ENCODE measurements at places on chromosomes 1 and 21.

DNA sequence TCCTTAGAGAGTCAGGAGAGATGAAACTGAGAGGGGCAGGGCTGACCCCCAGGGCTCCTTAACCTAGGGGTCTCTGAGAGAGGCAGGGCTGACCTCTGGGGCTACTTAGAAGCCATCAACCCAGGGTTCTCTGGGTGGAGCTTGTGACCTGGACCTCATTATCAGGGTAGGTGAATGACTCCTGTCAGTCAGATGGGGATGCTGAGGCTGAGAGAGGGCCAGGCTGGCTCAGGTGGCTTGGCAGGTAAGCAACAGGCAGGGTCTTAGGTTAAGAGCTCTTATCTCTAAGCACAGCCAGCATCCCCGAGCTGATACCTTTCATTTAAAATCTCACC is 160.9 kb downstream of the PTPRU start:
- no peak for DNase-seq

- peak; percentile 49 for DNase-seq
These were observed 23.8 kb upstream of the KCNA10 start for GRCh38 chr1:110542725-110543124.

DNA sequence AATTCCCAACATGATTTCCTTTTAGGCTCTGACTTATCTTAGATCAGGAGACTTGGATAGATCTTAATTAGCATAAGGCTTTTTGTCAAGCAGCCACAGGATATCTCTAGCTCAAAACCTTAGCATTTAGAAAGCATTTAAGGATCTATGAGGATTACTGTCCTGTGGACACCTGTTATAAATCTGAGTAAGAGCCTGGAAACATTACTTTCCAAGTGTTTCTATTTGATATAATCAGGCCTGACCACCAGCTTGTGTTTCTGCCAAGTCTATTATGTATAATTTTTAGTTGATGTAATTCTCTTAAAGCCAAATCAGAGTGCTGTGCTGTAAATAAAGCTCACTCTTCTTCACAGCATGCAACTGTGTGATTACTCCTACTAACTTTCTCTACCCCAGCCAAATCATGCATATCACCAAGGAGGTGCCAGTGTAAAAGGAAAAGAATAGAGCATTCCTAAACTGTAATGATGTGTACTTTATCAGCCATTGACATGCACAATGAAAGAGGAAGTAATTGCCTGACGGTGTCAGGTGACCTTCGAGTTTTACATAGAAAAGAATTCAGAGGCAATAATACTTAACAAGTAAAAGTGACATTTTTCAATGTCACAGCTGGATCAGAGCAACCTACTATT is 309.9 kb upstream of the PRMT6 start:
- no peak for DNase-seq

DNA sequence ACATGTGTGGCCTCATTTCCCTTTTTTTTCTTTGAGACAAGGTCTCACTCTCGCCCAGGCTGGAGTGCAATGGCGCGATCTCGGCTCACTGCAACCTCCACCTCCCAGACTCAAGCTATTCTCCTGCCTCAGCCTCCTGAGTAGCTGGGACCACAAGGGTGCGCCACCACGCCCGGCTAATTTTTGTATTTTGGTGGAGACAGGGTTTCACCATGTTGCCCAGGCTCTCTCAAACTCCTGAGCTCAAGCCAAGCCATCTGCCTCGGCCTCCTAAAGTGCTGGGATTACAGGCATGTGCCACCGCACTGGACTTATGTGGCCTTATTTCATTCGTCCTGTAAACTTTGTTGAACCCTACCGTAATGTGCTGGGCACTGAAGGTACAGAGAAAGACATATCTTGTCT is 569 bp upstream of the WARS2 start:
- DNase-seq: peak; percentile 16

DNA sequence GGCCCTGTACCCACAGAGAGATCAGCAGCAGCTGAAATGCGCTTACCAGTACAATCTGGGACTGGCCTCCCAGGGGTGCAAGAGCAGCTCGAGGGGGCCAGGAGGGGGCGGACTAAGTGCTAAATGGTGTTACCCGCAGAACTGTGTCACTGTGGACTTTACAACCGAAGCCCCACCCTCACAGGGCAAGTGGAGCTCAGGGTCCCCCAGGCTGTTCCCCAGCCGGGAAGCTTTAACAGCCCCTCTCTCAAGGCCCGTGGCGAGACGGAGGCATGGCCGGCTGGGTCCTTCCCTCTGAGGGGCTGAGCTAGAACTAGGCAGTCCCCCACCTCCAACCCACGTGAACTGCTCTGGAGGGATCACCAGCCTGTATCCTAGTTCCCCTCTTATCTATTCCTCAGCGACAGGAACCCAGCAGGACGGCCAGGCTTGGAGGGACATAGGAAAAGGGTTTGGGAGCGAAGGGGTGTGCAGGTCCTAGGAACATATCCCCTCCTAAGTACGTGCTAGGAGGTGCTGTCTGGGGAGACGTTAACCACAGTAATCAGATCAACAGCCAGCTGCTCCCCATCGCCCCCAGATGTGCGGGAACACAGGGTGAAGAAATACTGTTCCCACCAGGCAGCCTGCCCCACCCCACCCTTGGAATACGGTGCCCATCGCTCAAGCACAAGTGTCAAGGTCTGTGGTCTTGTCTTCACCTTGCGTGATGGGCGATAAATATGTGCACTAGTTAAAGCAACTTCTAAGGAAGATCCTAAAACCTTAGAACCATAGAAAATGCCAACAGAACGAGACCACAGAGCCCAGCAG is 24.4 kb downstream of the ZBTB17 start:
- DNase-seq: no peak

DNA sequence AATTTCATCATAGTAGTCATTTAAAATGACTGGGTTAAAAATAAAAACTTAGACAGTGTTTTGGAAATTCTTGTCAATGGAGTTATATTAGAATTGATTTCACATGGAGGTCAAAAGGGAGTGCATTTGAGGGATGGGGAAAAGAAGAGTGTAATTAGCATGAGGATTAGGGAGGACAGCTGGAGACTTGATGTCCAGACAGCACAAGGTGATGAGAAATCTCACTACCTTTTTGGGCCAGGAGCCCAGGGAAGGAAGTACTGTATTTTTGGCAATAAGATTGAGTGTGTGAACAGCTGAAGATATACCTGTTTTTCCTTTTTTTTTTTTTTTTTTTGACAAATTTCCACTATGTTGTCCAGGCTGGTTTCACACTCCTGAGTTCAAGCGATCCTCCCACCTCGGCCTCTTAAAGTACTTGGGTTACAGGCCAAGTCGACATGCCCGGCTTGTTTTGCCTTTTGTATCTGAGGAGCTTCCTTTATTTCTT is 163.6 kb downstream of the PAPPA2 start:
- no peak for DNase-seq

GRCh38 chr1:200624679-200625335 is 4.3 kb upstream of the KIF14 start:
- no peak for DNase-seq

DNA sequence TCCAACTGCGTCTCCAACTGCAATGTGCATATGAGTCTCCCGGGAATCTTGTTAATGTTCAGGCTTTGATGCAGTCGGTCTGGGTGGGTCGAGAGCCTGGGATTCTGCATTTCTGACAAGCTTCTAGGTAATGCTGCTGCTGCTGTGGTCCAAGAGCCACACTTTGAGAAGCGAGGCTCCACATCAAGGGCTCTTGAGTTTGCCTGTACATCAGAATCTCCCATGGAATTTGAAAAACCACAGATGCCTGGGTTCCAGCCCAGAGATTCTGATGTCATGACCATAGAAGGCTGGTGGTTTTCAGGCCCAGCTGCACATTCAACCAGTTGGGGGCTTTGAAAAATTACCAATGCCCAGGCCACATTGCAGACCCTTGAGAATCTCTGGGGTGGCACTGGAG is 93.9 kb upstream of the TARDBP start:
- peak; percentile 40 for DNase-seq

DNA sequence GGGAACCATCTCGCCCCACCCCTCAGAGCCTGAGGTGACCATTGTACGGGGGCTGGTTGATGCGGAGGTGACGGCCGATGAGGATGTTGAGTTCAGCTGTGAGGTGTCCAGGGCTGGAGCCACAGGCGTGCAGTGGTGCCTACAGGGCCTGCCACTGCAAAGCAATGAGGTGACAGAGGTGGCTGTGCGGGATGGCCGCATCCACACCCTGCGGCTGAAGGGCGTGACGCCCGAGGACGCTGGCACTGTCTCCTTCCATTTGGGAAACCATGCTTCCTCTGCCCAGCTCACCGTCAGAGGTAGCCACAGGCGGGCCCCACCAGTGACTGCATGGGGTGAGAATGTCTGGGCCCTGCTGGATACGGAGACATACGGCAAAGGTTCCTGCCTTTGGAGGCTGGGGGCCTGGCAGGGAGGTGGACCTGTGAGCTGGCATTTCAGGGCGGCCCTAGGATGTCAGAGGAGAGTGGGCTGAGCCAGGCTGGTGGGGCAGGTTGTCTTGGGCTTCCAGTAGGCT is 98.5 kb downstream of the TRIM11 start:
- DNase-seq: no peak

DNA sequence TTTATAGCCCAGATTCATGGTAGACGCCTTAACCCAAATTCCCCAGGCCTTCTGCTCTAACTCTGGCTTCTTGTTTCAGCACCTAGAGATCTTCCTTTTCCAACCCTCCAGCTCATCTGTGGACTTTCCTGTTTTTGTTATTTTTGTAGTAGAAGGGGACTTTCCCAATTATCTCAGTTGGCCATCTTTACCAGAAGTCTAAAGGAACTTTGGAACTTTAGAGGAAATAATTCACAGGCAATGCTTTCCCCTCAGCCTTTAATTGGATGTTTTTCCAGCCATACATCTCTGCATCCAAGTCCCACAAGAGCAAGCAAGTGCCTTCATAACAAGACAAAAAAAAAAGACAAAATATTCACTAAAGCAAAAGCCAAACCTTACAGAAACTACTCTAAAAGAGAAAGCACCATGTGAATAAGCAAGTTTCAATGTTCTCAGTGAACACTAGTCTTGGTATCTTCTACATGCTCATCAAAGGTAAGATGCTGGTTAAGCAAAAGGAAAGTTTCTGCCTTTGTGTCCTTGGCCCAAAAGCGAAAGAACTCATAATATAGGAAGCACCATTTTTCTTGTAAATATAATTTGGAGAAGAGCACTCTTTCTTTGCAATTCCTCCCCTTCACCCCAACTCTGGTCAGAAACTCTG is 377.3 kb downstream of the SETD4 start:
- DNase-seq: no peak

- no peak for DNase-seq
These were observed 35.5 kb downstream of the MAN1C1 start for GRCh38 chr1:25651824-25652741.

DNA sequence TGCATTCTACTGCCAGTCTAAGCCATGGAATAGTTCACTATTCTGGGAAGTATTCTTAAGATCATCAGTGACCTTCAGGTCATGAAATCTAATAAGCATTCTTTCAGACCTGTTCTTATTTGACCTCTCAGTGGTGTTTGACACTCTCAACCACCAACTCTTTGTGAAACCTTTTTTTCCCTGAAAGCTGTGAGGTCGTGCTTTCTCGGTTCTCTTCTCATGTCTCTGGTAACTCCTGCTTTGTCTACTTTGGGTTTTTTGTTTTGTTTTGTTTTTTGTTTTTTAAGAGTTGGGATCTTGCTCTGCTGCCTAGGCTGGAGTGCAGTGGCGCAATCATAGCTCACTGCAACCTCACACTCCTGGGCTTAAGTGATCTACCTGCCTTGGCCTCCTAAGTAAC is 56.3 kb downstream of the POU2F1 start:
- no peak for DNase-seq

DNA sequence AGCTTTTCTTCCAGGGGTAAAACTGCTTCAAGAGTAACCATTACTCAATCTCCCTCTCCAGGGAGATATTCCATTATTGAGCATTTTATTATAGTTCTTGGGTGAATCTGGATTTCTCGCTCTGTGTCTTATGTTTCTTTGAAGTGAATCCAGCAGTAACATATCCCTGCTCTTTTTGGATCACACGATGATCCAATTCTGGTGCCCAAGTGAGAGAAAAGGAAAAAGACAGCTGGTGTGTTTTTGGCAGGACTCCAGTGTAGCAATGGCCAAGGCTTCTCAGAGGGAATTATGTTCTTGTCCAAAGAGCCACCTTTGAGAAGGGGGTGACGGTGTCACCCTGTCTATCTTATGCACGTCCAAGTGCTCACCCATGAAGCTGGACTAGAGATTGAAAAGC is 140.3 kb upstream of the ERRFI1 start:
- DNase-seq: no peak

DNA sequence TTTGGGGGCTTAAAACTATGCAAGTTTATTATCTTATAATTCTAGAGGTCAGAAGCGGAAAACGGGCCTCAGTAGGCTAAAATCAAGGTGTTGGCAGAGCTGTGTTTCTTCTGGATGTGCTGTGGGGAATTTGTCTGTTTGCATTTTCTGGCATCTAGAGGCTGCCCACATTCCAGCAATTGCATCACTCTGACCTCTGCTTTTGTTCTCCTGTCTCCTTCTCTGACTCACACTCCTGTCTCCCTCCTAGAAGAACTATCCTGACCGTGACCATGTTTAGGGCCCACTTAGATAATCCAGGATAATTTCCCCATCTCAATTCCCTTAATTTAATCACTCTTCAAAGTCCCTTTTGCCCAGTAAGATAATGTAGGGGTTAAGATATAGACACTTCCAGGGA is 127.4 kb upstream of the DEPDC1 start:
- DNase-seq: peak; percentile 51

DNA sequence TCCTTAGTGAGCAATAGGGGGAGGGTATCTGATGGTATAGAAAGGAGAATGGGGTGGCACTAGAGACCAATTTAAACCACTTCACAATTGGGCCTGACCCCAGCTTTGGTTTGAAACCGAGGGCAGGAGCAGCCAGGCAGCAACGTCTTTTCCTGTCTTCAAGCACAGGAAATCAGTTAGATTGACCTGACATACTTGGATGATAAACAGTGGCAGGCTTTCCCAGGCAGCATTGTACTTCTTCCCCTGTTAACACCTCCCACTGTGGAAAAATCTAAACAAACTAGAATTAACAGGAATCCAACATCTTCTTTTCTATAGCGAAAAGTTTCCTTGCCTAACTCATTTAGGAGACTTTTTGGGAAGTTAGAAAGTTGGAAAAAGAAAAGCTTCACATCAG is 40.6 kb downstream of the SELL start:
- DNase-seq: no peak

DNA sequence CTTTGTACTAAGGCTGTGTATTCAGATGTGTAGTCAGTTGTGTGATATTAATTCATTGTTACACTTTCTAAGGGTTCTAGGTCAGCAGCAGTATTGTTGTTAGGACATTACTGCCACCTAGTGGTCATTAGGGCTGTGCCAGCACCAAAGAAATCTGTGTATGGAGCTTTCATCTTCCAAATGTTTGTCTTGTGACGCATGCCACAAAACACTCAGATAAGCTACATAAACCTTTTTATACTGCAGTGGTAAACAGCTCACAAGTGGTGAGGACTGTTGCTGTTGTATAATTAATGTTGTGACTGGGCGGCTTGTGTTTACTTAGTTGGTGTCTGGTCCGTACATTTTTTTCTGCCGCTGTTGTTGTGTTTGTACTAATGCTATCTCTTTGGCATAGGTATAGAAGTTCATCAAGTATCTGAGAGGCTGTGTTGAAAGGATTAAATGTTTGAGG is 51.7 kb downstream of the S1PR1 start:
- peak; percentile 85 for DNase-seq
